ENCODE measurements at places on chromosomes 1 and 21.

DNA sequence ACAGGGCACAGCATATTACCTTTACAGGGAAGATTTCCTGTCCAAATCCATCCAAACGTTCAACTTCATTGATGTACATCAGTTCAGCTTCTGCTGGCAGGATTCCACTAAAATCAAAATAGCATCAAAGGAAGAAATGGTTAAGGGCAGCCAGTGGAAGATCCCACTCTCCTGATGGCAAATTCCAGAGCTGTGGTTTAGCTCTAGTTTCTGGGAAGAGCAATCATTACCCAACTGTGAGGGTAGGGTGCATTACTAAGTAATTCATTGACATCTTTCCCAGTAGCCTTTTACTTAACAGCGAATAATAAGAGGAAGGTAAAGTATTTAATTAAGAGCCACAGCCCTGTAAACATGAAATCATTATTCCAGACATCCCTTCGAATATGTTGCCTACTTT, 120.7 kb downstream of the SMYD2 start:
- no peak for DNase-seq

- peak; percentile 31 for DNase-seq
Measured at GRCh38 chr1:27418326-27419185, 26.1 kb downstream of the GPR3 start.

DNA sequence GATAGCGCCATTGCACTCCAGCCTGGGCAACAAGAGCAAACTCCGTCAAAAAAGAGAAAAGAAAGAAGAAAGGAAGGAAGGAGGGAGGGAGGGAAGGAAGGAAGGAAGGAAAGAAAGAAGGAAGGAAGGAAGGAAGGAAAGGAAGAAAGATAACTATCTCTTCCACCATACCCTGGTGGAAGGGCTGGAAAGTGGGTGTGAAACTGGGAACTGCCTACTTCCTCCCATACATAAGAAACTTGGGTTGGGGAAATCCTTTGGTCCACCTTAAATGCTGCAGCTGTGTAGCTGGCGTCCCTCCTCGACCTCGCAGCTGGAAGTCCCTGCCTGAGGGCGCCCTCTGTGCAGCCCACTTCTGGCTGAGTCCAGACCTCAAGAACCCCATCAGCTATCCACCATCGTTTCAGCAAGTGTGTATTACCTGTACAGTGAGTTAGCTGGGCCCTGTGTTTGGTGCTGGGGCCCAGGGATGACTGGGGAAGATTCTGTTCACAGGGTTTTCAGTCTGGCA, 4.6 kb upstream of the FAM167B start:
- no peak for DNase-seq

- no peak for DNase-seq
Measured at GRCh38 chr1:205944525-205944924, 1.3 kb upstream of the SLC26A9 start.

DNA sequence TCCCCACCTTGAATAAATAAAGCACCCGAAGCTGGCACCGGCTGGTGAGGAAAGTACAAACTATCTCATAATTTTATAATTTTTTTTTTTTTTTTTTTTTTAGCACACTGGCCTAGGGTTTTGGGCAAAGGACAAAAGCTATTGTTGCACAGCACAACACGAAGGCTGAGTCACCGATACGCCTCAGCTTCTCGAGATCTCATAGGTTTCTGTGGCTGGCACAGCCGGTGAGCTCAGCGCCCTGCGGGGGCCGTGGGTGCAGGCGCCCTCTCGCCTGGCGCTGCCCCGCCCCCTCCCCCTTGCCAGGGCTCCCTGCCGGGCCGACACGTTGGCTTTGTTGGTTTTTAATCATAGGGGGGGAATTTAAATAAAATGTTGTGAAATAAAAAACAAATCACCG, 17.2 kb downstream of the CASZ1 start:
- DNase-seq: no peak

GRCh38 chr1:64923294-64923718, 43.0 kb downstream of the JAK1 start:
- peak; percentile 33 for DNase-seq

GRCh38 chr1:15946571-15947381, 29.1 kb downstream of the ZBTB17 start:
- no peak for DNase-seq

DNA sequence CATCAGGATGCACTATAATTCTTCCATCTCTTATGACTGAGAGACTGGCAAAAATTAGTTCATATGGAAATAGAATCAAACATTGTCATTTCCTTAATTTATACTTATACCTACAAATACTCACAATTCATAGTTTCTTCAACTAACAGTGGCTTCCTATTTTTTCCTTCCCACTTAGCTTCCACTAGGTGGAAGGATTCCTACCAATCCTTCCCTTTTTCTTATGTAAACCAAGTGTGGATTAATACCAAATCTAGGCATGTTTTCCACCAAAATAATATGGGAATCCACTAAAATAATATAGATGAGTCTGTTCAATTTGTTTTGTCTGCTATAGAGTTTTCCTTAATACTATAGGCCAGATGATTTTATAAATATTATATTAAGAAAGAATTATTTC, 1537.1 kb downstream of the PLA2G4A start:
- no peak for DNase-seq

DNA sequence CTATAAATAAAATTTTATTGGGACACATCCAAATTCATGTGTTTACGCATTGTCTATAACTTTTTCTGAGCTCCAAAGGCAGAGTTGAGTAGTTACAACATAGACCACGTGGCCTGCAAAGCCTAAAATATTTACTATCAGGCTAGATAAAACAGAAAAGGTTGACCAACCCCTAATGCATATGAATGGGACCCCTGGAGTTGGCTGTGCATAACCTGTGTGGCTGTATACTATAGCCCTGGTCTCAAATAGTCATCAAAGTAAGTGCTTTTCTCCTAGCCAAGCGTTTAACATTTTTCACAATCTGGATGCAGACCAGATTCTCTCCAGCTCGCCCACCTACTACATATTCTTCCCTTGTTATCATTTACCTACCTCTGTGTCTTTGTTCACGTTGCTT, 60.4 kb downstream of the CYYR1 start:
- DNase-seq: no peak

DNA sequence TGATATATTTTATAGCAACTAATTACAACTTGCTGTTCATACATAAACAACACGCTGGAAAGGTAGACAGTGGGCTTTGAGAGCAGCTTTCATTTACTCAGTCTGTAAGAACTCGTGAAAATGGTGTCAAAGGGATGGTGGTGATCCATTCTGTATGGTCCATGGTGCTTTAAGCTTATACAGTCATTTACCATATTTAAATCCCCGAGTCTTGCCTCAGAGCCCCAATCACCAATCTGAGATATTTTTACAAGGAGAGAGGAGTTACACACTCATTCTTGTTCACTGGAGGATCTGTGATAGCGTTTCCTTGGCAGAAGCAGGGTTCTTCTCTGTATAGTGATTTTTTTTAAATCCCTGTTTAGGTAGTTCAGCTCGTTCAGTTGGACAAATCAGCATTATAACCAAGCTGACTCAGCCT, 694.6 kb downstream of the USP25 start:
- DNase-seq: no peak

DNA sequence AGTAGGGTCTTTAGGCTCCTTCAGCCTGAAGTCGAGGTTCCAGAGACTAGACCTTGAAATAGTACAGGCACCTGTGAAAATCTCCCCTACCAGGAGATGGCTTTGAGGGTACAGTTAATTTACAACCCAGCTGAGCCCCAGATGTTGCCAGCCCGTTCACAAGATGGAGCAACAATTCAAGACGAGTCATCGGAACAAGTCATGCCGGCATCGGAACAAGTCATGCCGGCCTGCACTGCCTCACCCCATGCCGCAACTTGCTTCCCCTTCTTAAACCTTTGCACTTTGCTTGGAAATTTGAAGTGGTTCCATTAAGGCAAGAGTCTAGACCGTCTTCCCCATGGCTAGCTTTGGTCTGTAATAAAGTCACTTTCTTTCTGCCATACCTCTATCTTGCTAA, 16.0 kb downstream of the HHAT start:
- DNase-seq: no peak

- no peak for DNase-seq
Measured at GRCh38 chr1:152125834-152126443, 10.7 kb upstream of the TCHH start.

- no peak for DNase-seq
Measured at GRCh38 chr1:45952072-45952471, 148.7 kb downstream of the MAST2 start.

GRCh38 chr1:60818969-60819701, 263.2 kb upstream of the NFIA start:
- no peak for DNase-seq

GRCh38 chr1:171210355-171210754, 25.3 kb downstream of the FMO2 start:
- no peak for DNase-seq

DNA sequence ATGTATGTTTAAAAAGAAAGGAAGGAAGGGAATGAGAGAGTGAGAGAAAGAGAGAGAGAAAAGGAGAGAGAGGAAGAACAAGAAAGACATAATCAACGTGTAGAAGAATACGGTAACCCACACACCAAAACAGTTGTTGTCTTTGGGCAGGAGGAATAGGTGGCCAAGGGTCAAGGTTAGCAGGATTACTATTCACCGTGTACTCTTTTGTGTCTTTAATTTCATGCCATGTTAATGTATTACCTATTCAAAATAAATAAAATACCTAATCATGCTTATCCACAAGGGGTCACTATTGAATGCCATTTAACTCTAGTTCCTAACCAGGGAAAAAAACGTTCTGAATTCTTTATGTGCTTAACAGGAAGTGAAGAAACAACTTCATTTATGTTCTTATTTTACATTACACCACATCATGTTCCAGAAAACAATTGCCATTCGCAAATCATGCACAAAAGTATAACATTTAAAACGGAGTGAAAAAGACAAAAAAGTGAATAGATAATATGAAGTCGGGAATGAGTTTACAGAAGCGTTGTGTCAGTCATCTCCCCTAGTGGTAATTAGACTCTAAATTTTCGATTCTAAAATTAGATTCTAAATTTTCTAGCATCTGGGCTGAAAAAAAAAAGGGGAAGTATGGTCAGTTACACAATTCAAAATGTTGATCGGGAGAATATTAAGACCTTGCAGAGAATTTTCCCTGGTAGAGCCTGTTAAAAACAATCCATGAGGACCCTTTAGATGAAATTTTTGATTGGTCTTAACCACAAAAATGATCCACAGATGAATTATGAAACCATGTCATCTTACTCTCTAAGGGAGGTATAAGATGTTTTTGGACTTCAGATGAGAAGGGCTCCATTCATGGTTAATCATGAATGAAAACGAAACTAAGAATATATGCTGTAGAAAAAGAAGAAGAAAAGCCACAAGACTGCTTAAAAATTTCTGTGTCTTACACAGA, 700 bp upstream of the KMO start:
- no peak for DNase-seq

GRCh38 chr1:3251807-3252428, 182.9 kb downstream of the PRDM16 start:
- DNase-seq: no peak

DNA sequence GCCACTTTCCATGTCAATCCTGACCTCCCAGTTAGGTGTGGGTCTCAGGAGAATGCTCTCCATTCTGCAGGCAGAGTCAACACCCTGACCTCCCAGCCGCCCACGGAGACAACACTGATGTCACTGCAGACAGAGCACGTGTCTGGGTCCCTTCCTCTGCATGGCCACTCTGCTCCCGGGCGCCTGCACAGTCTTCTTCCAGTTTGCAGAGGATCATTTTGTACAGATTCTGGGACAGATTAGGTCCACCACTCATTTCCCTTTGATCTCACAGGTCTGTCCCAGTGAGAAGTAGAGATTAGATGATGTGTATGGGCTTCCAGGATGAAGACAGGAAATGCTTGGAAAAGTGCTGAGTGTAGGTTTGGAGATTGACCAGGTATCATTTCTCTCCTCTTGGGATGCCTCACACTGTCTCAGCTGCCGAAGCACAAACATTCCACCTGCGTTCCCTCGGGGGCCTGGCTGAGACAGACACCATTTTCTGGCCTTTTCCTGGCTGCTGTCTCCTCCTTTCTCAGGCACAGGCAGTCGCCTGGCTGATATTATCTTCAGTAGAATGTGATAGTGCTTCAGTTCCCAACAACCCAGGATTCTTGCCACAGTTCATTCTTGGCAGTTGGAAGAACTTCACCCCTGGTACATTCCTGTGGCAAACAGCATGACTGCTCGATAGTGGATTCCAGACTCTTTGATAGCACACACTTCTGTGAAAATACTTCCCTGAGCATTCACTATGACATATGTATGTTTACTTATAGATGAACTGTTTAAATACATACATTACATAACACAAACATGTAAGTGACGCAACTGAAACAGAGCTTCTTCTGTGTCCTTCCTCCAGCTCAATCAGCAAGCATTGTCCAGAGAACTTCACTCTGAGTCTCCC, 7.9 kb downstream of the MYBPHL start:
- DNase-seq: no peak

- DNase-seq: no peak
Measured at GRCh38 chr1:155974208-155975115, 3.9 kb downstream of the ARHGEF2 start.

- DNase-seq: peak; percentile 84
Measured at GRCh38 chr21:31354604-31355443, 10.8 kb upstream of the TIAM1 start.

GRCh38 chr1:180633057-180634056, 1.5 kb downstream of the XPR1 start:
- DNase-seq: no peak

GRCh38 chr1:60132108-60132507, 58.5 kb upstream of the C1orf87 start:
- DNase-seq: no peak

DNA sequence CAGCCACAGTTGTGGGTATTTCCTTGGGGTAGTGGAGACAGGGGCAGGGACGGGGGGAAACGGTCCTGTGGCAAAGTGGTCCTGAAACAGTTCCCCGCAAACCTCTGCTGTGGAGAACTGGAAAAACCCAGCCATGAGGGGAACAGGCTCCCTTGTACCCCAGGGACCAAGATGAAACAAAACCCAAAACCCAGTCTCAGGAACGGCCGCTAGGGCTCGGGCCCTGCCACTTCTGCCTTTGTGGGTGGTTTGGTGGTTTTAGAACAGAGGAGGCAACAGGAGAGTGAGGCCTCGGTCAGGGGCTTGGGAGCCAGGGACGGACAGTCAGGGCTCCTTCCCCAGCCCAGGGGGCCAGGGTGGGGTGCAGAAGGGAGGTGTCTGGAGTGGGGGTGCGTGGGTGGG, 24.8 kb upstream of the EDN2 start:
- no peak for DNase-seq

DNA sequence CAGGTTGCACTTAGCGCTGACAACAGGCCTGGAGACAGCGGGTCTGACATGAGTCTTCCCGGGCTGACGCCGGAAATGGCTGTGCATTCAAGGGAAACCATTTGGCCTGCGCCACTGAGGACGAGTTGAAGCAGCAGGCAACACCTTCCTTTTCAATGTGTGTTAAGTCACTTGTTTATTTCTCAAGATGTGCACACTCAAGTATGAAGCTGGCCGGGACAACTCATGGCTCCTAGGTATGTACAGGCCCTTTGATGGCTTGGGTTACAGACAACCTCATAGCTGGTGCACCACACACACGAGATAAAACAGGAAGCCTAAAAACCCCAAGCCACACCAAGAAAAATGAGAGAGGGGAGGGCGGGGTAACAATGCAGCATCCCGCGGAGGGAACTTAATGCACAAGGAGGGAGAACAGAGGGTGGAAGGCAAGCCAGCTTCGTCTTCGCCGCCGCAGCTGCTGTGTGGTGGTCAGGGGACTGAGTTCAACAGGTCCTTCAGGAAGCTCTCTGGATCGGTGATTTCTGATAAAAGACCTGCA, 118.0 kb upstream of the IFFO2 start:
- DNase-seq: peak; percentile 65

- no peak for DNase-seq
Measured at GRCh38 chr1:25216123-25216522, 16.2 kb downstream of the SYF2 start.

Data from CD4-positive, alpha-beta T cell treated with Interleukin-15 for 1 hour (primary cell).